ENCODE measurements at places on chromosomes 5 and 9.

- no peak for DNase-seq
- no peaks in the 10 kb centered on the region for H3K36me3 ChIP-seq
- H3K4me1 ChIP-seq, result no peaks in the 10 kb centered on the region
- no peaks in the 10 kb centered on the region for H3K27me3 ChIP-seq
Observed at GRCh38 chr9:84404095-84404686, 63.6 kb upstream of the SLC28A3 start.

GRCh38 chr5:67305401-67305800, 108.8 kb upstream of the CD180 start:
- no peak for DNase-seq
- H3K27ac ChIP-seq, result no peak overlapping the region
- peaks cover 3% of the 10 kb centered on the region for H3K4me1 ChIP-seq
- H3K4me3 ChIP-seq, result no peak overlapping the region
- H3K36me3 ChIP-seq, result no peaks in the 10 kb centered on the region

DNA sequence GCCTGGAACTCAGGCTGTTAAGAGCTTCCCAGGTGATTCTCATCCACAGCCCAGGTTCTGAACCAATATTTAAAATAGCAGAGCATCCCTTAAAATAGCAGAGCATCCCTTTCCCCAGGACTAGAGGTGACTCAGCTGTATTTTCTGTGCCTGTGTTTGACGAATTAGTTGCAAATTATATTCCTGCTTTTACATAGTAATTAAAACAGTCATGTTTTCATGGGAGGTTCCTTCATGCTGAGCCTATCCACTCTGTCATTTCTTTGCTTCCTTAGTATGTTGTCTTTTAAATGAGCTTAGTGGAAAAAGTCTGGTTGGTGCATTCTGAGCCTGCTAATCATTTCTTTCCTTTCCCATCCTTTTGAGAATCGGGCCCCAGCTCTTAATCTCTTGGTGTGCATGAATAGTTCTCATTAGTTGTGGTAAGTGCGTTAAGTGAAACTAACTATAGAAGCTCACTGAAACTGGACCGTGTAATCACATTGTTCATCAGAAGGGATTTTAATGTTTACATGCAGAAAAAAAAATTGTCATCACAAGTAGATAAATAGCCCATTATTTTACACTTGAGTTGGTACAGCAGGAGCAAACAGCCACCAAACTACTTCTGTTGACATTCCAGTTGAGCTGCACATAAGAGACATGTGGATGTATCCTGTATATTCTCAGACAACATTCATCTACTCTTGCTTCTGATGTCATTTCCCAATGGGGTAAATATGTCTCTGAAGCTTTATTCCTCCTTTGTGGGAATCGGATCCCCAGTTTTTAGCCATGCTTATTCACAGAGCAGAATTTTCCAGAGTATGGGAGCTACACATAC, 596.9 kb upstream of the WWC1 start:
- no peak overlapping the region for H3K27ac ChIP-seq
- no peak overlapping the region for H3K4me3 ChIP-seq
- no peaks in the 10 kb centered on the region for H3K36me3 ChIP-seq
- no peaks in the 10 kb centered on the region for H3K27me3 ChIP-seq
- peaks cover 6% of the 10 kb centered on the region for H3K4me1 ChIP-seq

DNA sequence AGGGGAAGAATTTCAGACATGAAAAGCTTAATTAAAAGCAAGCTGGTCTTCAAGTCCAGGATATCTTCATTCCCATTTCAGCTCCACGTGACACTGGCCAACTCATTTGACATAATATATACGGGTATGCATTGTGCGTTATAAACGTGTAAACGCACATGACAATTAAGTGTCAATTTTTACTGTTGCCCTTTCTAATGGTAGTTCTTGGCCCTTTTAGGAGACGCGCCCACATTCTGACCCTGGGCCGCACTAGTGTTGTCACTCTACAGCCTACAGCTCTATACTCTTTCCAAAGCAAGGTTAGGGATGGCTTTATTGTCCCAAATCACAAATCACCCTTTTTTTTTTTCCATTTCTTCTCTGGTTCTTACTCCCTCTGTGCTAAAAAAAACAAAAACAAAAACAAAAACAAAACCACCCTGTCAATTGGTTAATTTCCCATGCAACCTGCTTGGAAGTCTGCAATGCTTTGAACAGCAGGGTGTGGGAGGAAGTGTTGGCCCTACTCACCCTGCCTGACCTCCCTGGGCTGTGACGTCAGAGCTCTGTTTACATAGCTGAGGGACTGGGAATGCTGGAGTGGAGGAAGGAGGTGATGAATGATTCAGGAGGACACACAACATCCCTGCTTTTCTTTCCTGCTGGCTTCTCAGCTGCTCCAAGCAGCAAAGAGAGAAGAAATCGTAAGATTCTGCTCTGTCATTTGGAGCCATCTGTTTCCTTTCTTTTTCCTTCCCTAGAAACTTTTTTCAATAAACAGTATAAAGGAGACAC, 19.3 kb downstream of the RFK start:
- no peak overlapping the region for H3K27ac ChIP-seq
- H3K27me3 ChIP-seq, result no peaks in the 10 kb centered on the region
- peak; percentile 64 for DNase-seq
- no peak overlapping the region for H3K4me3 ChIP-seq
- no peaks in the 10 kb centered on the region for H3K36me3 ChIP-seq

GRCh38 chr5:135750506-135750905, 84.0 kb upstream of the SLC25A48 start:
- no peak overlapping the region for H3K27ac ChIP-seq
- no peak overlapping the region for H3K4me3 ChIP-seq
- DNase-seq, result no peak
- peaks cover 2% of the 10 kb centered on the region for H3K27me3 ChIP-seq
- no peaks in the 10 kb centered on the region for H3K4me1 ChIP-seq
- no peaks in the 10 kb centered on the region for H3K36me3 ChIP-seq
